ENCODE measurements at places on chromosomes 11 and 22.
A peak's percentile ranks its signal among the peaks of the same experiment; 100 is the strongest.

- DNase-seq = no peak
Measured at GRCh38 chr11:75277211-75277805, 36.7 kb downstream of the TPBGL start.

DNA sequence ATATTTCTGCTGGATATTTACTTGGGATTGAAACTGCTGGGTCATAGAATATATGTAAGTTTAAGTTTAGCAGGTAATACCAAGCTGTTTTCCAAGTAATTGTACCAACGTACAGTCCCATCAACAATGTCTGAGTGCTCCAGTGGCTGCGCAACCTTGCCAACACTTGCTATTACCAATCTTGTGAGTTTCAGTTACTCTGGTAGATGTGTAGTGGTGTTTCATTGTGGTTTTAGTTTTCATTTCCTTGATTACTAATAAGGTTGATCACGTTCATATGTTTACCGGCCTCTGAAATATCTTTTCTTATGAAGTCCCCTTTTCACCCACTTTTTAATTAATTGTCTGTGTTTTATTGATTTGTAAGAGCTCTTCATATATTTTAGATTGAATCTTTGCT lies 370.6 kb upstream of the CADM1 start:
- DNase-seq = no peak

- no peak for DNase-seq
Measured at GRCh38 chr11:121367001-121367843, 74.7 kb downstream of the SC5D start.

GRCh38 chr22:19942157-19943081 lies 801 bp upstream of the TXNRD2 start:
- no peak for DNase-seq

DNA sequence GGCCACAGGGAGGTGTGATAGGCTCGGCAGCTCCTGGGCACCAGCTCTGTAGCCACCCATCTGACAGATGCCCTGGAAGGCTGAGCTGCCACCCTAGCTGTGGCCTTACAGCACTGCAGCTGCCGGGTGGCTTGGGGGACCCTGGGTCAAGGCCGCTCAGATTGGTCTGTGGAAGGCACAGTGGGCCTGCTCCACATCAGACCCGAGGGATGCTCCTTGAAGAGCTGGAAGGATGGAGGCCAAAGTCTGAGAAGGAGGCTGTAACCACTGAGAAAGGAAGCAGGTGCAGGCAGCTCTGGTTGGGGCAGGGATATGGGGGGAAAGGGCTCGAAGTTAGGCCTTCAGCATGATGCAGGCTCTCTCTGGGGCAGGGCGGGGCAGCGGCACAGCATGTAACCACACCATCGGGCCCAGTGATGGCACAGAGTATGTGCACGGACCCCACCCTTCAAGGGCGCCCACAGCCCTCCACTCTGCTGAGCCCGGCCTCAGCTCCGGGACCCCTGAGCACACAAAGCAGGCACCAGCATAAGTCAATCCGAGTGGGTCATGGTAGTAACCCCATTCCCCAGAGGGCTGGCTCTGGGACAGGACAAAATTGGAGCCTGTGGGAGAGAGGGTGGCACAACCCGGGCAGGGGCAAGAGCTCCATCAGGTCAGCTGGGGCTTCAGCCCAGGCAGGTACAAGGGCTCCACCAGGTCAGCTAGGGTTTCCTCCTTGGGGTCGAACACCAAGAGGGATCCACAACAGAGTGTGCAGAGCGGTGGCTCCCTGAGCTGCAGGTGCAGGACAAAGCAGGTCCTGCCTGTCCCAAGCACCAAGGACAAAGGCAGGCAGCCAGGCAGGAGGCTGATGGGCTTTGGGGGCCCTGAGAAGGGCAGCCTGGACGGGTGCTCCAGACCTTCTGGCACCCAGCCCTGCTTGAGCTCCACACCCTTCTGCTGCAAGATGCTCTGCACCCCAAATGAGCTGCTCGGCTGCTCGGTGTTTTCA lies 1511.1 kb downstream of the BRD1 start:
- no peak for DNase-seq

DNA sequence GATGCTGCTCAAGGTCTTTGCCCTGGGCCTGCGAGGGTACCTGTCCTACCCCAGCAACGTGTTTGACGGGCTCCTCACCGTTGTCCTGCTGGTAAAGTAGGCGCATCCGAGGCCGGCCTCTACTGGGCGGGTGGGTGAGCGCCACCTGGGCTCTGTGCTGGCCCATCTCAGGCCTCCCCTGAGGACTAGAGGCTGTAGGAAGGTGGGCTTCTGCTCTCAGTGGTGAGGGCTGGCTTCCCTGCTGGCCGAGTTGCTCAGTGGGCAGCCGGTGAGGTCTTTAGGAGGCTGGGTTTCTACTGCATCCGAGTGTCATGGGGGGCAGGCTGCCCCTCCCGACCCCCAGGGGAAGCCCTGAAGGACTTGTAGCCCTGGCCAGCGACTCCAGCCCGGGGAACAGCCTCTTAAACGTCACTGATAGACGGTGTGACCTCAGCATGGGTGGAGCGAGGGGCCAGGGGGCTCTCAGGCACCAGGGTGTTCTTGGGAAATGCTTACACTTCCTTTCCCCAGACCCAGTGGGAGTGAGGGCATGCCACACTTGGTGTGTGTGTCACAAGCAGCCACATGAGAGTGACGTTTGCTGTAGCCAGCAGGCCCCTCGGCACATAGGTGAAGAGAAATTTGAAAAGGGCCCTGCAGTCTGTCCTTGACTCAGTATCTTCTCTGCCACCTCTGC lies 30.3 kb downstream of the TPCN2 start:
- no peak for DNase-seq

- no peak for DNase-seq
Measured at GRCh38 chr22:46027211-46028105, 50.5 kb upstream of the WNT7B start.

- DNase-seq = no peak
Measured at GRCh38 chr11:102196816-102197215, 86.6 kb downstream of the YAP1 start.

- peak; percentile 33 for DNase-seq
Measured at GRCh38 chr11:11787305-11788062, 54.3 kb upstream of the USP47 start.

DNA sequence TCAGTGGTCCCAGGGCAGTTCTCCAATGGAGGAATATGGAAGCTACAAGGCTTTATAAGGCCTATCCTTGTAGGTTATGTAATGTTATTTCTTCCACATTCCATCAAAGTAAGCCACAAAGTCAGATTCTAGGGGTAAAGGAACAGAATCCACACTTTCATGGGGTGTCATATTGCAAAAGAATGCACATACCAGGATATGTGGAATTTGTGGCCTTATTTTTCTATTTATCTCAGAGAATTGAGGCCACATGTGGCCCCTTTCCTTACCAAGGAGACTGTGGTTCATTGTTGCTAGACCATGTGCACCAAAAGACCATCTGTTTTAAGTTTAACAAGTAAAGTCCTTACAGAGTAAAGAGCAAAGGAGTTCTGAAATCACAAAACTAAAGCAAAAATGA lies 12.9 kb downstream of the LRRC4C start:
- no peak for DNase-seq

- no peak for DNase-seq
Measured at GRCh38 chr11:131910523-131911387, 540.3 kb downstream of the NTM start.

DNA sequence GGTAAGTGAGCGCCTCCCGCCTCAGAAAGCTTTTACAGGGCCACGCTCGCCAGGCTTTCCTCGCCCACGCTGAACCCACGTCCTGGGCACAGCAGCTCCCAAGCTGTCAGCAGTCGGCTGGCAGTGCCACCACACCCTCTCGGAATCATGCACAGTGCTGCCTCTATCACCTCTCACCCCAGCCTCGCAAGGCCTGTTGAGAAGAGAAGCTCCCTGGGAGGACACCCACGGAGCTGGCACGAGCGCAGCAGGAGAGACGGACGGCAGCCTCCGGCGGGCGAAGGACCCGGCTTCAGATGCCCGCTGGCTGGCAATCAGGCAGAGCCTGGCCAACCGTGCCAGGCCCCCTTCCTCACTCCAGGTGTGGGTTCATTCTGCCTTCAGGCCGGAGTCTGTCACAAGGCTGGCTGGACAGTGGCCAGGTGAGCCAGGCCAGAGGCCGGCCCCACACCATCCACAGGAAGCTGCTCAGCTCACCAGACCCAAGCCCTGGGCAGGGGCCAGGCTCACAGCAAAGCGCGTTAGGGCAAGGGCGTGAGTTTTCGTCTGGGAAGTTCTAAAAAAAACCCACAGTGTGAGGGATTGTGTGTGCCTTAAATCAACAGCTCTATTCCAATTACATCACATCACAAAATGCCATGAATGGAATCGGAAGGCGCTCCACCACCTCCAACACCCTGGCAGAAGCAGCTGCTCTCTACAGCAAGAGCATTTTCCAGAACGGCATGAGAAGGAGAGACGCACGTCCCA lies 33.2 kb downstream of the TOLLIP start:
- no peak for DNase-seq

- no peak for DNase-seq
Measured at GRCh38 chr11:122754553-122755322, 83.6 kb upstream of the CRTAM start.

- no peak for DNase-seq
Measured at GRCh38 chr22:33918676-33919365, 1.5 kb downstream of the LARGE1 start.

GRCh38 chr22:35459423-35459894 lies 59.5 kb downstream of the MCM5 start:
- DNase-seq = no peak

GRCh38 chr11:119087747-119088241 lies 3.1 kb downstream of the HMBS start:
- DNase-seq = no peak

DNA sequence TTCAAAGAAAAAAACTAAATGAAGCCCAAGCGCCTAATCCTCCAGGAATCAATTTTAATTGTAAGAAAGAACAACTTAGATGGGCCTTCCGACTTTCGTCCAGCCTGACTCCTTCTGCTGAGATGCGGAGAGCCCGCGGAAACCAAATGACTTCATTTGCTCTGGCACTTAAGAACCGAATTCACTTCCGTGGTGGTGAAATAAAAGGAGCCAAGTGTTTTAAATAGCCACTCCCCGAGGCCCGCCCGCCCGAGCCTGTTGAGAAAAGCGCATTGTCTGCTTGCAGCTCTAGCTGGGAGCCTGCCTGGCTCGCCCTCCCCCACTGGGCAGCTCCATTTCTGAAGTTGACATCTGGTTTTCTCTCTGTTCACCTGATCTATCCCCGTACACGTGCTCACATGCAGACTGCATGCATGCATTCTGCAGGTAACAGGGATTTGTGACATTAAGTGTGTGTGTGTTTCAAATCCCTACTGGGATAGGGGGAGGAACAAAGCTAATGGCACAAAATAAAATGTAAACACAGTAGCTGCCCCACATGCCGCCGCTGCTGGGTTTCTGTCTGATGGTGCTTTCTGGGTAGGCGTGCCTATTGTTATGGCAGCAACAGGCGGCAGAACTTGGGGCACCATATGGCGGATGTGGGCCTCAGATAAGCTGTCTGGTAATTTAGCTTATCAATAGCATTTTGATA lies 6.2 kb downstream of the TEAD1 start:
- DNase-seq = no peak

- no peak for DNase-seq
Measured at GRCh38 chr11:65604258-65604657, 8.7 kb upstream of the KCNK7 start.

- no peak for DNase-seq
Measured at GRCh38 chr11:11895672-11896071, 53.9 kb downstream of the USP47 start.

GRCh38 chr11:12871788-12872321 lies 137.3 kb upstream of the RASSF10 start:
- DNase-seq = no peak

GRCh38 chr11:126607776-126608541 lies 252.5 kb downstream of the ST3GAL4 start:
- no peak for DNase-seq

DNA sequence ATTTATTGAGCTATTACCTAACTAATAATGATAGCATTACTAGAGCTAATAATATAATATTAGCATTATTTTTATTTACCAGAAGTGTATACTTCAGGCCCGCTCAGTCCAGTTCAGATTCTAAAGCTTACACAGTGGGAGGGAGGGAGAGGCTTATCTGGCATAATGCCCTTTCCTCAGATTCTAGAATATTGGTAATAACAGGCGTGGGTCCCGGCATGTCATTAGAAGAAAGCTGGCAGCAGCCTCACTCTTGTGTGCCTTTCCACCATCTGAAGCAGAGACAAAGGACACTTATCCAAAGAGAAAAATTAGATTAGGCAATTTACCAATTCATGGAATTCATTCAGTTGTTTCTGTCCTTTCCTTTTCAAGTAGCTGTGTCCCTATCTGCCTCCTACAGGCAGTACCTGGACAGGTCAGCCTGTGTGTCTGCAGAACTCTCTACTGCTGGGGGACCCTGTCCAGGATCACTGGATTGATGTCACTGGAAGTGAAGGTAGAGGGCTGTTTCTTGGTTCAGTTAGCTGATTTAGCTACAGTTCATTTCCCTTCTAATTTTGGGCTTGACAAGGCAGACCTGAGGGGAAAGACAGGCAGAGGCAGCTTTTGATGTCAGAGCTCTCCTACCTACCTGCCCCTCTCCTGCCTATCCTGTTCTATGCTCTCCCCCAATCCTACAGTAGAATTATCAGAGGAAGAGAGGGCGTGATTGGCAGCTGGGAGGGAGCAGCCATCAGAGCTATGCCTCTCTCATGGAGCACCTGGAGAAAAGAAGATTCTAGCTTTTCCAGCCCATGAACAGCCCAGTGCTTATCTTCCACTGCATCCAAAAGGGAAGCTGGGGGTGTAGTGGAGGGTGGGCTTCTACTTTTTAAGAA lies 20.3 kb upstream of the CCDC90B start:
- DNase-seq = no peak

DNA sequence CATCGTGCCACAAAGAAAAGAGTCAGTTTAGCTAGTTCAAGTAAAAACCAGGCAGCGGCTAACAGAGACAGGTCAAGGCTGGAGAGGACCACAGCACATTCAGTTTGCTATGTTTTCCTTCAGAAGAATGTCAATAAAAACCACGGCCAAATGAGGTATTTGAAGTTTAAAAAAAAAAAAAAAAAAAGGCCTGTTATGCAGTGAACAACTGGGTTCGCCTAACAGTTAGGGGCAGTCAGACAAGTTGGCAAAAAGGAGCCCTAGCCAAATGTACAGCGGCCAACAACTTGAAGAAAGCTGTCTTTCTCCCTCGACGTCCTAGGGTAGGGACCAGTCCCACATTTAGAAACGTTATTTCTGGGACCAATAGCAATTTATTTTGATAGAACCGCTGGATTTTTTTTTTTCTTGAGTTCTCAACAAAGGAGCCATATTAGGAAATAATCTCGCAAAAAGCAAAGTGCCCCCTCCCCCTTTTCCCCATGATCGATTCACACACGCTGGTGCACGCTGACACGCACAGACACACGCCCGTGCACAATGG lies 237.8 kb downstream of the TTC28 start:
- DNase-seq = no peak

DNA sequence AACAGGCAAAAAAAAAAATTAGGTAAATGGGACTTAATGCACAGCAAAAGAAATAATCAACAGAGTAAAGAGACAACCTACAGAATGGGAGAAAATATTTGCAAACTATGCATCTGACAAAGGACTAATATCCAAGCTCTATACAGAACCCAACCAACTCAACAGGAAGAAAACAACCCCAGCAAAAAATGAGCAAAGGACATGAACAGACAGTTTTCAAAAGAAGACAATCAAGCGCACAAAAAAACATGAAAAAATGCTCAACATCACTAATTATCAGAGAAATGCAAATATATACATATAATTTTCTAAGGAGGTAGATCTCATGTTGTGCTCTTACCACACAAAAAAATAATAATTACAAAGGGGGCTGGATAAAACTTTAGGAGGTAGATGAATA lies 36.5 kb upstream of the USP47 start:
- no peak for DNase-seq

- DNase-seq = no peak
Measured at GRCh38 chr11:37320921-37321320, 722.9 kb upstream of the RAG2 start.

- DNase-seq = no peak
Measured at GRCh38 chr11:127109796-127110480, 109.4 kb upstream of the KIRREL3 start.

Measured in stimulated activated CD4-positive, alpha-beta T cell treated with anti-CD3 and anti-CD28 coated beads, Interleukin-12 subunit alpha, Interleukin-12 subunit beta, amount 100 ng/mL, for 24 hours (primary cell).